Stimulated activated CD8-positive, alpha-beta memory T cell treated with anti-CD3 and anti-CD28 coated beads, Interleukin-15, amount 100 ng/mL, for 4 hours (primary cell): ENCODE measurements at places on chromosomes 16 and 17.

DNA sequence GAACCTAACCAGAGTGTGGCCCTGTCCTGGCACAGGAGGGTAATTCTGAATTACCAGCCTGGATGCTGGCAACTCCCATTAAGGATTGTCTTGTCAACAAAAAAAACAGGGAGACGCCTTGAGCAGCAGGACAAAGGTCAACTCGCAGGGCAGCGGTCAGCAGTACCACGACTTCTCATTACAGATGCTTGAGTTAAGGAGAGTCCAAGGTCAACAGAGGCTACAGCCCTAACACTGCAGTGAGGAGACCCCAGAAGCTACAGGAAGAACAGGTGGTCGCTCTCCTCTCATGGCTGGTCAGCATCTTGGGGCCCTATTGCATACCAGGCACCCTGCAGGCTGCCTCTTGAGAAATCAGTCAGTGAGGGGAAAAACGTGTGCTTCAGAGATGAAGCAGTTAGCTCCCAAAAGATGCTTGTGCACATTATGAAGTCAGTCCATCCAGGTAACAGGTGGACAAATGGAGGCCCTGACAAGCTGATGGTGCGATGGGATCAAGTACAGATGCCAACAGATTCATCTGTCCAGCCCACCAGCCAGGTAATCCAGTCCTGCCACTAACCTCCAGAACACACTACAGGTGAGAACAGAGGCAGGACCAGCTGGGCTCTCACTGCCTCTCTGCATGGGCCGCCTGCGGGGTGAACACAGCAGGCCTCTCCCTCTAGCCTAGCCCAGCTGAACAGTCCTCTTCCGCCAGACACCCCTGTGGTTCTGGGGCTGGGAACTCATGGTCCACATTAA lies 4.2 kb downstream of the CSNK1D start:
- no peak for DNase-seq

DNA sequence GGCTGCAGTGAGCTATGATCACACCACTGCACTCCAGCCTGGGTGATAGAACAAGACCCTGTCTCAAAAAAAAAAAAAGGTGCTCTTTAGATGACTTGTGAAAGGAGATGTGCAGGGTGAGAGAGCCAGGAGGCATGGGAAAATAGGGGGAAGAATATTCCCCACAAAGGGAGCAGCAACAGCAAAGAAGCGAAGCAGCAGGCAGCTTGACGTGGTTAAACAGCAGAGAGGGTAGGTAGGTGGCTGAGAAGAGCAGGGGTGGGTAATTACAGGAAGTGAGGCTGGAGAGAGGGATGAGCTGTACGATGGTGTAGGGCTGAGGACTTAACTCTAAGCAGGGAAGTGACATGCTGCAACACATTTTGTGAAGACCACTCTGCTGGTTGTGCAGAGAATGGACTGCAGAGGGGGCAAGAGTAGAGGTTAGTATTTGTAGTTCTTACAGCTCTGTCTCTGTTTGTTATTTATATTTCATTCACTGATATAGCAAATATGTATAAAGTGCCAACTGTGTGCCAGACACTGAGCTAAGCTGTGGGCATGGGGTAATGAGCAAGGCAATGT lies 1.6 kb downstream of the HEATR3 start:
- DNase-seq = no peak

DNA sequence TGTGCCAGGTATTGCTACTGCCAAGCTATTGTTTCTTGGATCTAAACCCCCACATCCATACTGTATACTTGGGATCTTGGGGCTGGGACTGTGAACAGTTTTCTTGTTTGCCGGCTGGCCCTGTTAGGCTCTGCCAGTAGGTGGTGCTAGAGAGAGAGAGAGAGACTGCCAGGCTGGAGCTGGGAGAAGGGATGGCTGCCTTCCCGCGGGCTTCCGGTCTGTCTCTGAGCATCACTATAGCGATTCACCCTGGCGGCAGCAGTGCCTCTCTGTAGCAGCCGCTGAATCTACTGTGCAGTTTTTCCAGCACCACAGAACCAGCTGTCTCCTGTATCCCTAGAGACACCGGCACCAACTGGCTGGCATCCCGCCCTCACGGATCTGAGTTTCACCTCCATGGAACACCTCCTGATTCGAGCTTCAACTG lies 201.2 kb downstream of the UTP18 start:
- no peak for DNase-seq

DNA sequence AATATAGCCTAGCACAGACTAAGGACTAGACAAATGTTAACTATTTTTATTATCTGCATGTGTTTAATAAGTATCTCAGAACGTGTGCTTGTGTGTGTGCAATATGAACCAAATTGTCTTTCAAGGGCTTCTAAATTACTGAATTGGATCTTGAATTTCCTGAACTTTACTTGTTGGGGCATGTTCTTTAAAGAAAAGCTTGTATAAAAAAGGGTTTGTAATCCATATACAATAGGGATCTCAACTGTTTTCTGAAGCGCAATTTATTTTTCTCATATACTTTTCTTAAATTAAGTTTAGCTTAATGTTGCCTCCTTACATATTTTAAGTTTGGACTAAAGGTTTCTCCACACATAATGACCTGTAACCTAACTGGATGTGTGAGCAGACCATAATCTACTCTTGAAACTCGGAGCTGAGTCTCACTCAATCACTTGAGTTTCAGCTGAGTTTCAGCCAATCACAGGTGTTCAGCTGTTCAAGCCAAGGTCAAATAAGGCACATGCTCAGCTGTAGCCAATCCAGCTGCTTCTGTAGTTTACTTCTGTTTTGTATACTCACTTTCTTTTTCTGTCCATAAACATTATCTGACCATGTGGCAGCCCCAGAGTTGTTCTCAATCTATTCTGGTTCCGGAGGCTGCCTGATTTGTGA lies 72.3 kb downstream of the CDK5R1 start:
- DNase-seq = no peak

DNA sequence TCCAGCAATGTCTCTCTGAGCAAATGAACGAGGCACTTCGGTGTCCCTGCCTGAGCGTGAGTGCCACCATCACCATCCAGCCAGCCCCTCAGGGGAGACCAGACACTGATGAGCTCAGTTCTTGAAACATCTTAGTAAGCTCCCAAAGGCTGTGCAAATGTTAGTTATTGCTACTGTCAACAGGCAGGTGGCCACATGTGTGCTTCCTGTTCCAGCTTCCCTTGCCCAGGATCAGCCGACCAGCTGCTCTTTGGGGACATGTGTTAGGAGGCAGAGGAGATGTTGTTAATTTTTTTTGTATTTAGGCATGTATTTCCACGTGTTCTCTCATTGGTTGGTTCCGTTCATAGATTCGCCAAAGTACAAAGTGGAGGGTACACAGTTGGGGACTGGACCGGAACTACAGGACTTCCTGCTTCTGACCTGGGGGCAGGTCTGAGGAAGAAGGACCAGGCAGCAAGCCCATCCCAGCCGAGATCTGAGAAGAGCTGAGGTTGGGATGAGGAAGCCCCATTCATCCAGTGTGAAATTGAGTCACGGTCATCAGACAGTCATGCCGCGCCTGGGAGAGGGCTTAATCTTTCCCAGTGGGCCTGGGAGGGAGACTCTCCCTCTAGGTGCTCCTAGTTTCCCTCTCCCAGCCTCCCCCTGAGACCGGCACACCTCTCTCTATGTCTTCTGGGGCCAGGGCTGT lies 3.8 kb downstream of the TTYH2 start:
- DNase-seq = no peak

DNA sequence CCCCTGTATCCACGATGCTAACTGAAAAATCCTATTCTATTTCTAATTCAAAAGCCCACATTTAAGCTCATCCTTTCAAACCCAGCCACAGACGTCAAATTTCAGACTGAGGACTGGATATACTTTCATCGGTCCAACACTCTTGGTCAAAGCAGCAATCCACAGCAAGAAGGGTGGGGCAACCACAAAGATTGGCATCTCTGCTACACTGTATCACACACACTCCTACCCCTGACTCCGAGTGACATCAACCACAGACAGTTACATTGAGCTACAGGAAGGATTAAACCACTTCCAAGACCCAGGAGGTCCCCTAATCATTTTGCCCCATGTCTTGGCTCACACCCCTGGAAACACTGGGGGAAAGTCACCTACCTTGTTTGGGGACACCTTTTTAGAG lies 61.3 kb downstream of the GRIN2A start:
- DNase-seq = no peak

GRCh38 chr17:38403491-38403890 lies 24.8 kb upstream of the ARHGAP23 start:
- DNase-seq = no peak

GRCh38 chr17:46732754-46733398 lies 85.6 kb downstream of the WNT3 start:
- no peak for DNase-seq

- DNase-seq = no peak
Observed at GRCh38 chr17:36931697-36932382, 5.4 kb upstream of the LHX1 start.

- no peak for DNase-seq
Observed at GRCh38 chr17:60741031-60741430, 63.4 kb downstream of the BCAS3 start.

- DNase-seq = no peak
Observed at GRCh38 chr17:78166416-78166815, 2.0 kb upstream of the SYNGR2 start.

GRCh38 chr17:83173914-83174361 lies 94.5 kb downstream of the METRNL start:
- DNase-seq = no peak

DNA sequence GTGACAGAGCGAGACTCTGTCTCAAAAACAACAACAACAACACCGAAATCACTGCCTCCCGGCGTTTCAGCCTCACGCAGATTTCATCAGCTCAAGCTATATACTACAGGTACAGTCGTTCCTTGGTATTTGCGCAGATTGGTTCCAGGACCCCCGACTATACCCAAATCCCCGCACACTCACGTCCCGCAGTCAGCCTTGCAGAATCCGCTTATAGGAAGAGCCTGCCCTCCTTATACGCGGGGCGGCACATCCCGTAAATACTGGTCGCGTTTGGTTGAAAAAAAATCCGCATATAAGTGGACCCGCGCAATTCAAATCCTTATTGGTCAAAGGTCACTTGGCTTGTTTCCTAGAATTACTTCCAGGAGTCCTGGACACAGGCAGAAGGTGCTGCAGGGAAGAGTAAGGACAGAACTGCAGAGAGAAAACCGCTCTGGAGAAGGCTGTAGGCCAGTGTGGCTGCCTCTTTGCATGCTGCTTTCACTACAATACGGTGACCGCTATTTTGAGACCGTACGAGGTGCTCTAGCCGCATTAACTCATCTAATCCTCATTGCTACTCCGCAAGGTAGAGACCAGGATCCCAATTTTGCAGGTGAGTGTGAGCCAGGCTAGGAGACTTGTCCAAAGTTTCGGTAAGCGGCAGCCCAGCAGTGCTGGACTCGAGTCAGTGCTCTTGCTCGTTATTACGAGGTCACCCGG lies 718 bp downstream of the NDUFAB1 start:
- no peak for DNase-seq

GRCh38 chr17:79192503-79193351 lies 118.1 kb downstream of the ENGASE start:
- no peak for DNase-seq

DNA sequence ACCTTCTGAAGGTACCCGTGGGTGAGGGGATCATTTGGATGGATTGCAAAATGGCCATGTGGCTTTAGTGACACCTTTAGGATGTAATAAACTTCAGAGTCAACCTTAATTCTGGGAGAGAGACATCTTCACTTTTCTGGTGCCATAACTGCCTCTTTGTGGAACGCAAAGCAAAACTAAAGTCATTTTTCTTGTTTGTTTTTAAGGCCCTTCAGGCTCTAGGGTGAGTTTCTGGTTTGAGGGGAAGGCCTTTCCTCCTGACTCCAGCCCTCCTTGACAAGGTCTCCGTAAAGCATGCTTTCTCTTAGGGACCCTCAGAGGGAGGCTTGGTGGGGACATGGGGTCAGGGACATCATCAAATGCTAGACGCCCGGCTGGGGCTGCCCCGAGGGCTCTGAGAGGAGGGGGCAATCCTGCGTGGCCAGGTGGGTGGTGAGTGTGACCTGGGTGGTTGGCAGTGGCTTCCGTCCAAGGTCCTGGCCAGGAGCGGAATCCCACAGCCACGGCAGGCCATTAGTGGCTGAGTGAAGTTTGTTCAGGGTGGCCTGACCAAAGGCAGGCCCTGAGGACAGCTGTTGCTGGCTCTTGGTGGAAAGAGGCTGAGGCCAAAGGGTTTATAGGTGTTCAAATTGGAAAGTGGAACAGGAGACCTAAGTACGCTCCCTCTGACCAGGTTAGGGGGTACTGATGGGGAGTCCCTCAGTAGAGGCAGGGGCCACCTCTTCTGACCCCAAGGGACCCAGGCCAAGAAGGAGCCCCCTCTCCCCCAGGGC lies 112.2 kb downstream of the METRNL start:
- no peak for DNase-seq

DNA sequence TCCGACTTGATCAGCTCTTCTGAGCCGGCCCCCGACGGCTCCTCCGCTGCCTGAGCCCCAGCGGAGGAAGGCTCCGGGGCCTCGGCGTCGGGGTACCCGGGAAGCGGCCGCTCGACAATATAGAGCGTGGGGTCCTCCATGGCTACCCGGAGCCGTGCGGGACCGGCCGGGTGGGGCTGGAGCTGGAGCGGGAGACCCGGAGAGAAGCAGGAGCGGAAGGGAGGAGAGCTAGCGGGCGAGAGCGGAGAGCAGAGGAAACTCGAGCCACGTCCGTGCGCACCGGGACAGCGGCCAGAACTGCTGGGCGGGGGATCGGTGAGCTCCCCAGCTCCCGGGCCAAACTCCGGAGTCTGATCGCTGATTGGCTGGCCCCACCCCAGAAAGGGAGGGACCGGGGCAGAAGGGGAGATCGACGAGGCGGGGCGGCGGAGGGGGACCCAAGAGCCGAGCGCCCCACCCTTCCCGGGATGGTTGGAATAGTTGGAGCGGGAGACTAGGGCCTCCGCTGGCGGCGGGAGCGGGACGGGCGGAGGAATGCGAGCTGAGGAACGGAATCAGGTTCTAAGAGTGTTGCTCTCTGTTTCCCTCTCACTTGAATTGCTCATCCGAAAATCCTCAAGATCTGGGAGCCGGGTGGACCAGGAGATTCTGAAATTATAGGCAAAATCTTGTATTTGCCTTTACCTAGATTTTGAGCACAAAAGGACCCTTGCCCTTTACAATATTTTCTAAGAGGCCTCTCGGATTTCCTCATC lies at the start of gene CAVIN1:
TSS of gene CAVIN1 (minus strand) at position 299 of the 755 bp plus-strand sequence. CDS start at position 140, 159 bp downstream.
- DNase-seq = no peak

DNA sequence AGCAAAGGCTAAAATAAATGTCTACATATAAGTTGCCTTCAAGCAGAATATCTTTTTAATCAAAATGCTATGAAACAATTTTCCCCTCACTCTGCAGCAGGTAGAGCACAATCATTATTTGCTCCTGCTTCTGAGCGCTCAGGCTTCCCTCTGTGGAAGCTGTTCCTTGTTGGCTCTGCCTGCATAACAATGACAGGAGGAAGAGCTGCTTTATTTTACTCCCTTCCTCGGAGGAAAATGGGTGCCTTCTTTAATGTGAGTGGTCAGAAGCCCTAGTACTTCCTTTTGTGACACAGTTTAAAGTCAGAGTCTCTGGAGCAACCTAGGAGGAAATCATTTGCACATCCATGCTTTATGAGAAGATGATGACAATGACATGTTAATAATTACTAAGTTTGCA lies 492.1 kb downstream of the CDH8 start:
- no peak for DNase-seq

- DNase-seq = no peak
Observed at GRCh38 chr17:10130263-10130662, 68.1 kb downstream of the GAS7 start.
